Stimulated activated CD4-positive, alpha-beta T cell treated with anti-CD3 and anti-CD28 coated beads, Interleukin-1b, Interleukin-23, amount 100 ng/mL, for 48 hours (primary cell): ENCODE measurements at places on chromosomes 1 and 21.

DNA sequence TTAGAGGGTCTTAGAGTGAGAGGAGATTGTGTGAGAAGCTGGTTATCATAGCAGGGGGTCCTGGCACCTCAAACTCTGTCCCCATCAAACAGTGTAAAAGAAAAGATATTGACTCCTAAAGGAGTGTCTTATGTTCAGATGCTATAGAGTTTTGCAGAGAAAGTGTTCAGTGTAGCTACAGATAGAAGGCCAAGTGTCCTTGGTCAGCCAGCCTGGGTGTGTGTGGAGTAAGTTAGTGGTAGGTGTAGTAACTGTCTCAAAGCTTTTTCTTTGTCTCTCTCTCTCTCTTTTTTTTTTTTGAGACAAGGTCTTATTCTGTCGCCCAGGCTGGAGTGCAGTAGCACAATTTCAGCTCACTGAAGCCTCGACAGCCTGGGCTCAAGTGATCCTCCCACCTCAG, 17.2 kb downstream of the CAMTA1 start:
- no peak for DNase-seq

- DNase-seq = no peak
Observed at GRCh38 chr1:243483071-243483771, 227.4 kb downstream of the SDCCAG8 start.

DNA sequence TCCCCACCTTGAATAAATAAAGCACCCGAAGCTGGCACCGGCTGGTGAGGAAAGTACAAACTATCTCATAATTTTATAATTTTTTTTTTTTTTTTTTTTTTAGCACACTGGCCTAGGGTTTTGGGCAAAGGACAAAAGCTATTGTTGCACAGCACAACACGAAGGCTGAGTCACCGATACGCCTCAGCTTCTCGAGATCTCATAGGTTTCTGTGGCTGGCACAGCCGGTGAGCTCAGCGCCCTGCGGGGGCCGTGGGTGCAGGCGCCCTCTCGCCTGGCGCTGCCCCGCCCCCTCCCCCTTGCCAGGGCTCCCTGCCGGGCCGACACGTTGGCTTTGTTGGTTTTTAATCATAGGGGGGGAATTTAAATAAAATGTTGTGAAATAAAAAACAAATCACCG, 17.2 kb downstream of the CASZ1 start:
- DNase-seq = no peak

- DNase-seq = no peak
Observed at GRCh38 chr1:46735708-46736324, 16.9 kb upstream of the EFCAB14 start.

DNA sequence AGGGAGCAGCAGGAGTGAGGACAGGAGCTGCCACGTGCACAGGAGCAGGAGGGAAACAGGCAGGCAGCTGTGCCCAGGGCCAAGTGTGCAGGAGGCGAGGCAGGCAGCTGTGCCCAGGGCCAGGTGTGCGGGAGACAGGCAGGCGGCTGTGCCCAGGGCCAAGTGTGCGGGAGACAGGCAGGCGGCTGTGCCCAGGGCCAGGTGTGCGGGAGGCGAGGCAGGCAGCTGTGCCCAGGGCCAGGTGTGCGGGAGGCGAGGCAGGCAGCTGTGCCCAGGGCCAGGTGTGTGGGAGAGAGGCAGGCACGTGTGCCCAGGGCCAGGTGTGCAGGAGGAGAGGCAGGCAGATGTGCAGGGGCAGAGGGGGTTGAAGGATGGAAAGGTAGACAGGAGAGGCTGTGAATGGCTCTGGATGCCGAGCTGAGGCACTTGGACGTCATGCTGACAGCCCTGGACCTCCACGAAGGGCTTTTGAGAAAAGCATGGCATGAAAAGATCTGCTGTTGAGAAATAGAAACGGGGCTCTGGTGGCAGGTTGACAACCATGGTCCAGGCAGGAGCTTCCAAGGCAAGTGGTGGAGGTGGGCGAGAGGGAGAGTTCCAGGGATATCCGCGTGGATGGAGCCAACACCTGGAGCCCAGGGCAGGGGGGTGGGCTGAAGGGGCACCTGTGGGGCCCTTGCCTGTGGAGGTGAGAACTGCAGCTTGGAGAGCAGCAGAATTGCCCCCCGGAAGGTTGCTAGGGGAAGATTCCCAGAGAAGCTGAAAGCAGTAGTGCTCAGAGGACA, 19.1 kb upstream of the NPHP4 start:
- DNase-seq = no peak

- no peak for DNase-seq
Observed at GRCh38 chr1:93591676-93592550, 89.7 kb downstream of the BCAR3 start.

GRCh38 chr1:940107-941014, 16.6 kb downstream of the SAMD11 start:
- no peak for DNase-seq

DNA sequence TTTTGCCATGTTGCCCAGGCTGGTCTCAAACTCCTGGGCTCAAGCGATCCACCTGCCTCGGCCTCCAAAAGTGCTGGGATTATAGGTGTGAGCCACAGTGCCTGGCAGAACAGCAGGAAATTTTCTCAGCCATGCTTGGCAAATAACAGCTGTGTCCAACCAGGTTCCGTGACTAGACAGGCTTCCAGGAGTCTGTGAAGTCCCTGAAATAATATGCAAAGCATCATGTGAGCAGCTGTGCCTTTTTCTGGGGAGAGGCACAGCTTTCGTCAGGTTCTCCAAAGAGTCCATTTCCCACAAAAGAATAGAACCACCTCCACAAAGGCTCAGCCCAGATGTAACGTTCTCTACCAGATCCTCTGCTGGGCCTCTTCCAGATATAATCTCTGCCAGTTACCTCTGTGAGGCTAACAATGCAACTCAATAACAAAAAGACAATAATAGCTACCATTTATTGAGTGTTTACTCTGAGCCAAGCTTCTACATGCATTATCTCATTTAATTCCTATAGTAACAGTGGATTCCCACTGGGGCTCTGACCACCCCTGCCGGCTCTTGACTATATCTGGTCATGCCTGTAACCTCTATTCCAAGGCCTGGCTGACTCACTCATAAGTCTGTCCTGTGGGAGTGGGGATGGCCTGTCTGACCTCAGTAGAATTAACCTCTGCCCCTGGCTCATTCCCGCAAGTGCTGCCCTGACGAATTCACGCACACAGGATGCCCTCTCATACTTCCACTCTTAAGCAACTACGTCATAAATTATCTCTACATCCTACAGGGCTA, 4.0 kb upstream of the NKAIN1 start:
- no peak for DNase-seq

- no peak for DNase-seq
Observed at GRCh38 chr1:212297338-212297737, 12.1 kb downstream of the PPP2R5A start.

DNA sequence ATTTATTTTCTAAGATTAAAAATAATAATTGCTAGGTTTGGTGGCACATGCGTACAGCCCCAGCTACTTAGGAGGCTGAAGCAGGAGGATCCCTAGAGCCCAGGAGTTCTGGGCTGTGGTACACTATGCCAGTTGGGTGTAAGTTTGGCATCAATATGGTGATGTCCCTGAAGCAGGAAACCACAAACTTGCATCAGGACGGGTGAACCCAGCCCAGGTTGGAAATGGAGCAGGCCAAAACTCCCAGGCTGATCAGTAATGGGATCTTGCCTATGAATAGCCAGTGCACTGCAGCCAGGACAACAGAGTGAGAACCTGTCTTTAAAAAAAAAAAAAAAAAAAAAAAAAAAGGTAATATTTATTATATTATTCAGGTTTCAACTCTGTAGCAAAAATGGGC, 92.4 kb upstream of the PGD start:
- DNase-seq = no peak

- DNase-seq = no peak
Observed at GRCh38 chr1:56548571-56548970, 30.8 kb downstream of the PLPP3 start.

DNA sequence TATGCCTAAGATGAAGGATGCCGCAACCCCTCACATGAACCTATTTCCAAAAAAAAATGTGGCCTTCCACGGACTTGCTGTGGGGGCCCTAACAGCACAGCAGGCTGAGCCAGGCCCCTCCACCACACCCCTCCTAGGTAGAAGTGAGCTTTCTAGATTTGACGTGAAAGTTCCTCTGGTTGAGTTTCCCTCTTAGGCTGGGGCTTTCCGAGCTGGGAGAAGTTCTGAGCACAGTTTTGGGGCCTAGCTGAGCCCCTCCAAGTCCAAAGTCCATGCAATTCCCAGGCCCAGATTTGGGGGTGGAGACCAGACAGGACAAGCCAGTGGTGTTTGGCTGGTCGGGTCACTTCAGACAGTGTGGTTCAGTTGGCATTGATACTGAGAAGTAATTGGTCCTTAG, 13.8 kb upstream of the PHLDA3 start:
- no peak for DNase-seq

- DNase-seq = no peak
Observed at GRCh38 chr1:117007719-117008013, 6.1 kb downstream of the CD101 start.

- no peak for DNase-seq
Observed at GRCh38 chr1:23589585-23589986, 30.3 kb upstream of the ID3 start.

DNA sequence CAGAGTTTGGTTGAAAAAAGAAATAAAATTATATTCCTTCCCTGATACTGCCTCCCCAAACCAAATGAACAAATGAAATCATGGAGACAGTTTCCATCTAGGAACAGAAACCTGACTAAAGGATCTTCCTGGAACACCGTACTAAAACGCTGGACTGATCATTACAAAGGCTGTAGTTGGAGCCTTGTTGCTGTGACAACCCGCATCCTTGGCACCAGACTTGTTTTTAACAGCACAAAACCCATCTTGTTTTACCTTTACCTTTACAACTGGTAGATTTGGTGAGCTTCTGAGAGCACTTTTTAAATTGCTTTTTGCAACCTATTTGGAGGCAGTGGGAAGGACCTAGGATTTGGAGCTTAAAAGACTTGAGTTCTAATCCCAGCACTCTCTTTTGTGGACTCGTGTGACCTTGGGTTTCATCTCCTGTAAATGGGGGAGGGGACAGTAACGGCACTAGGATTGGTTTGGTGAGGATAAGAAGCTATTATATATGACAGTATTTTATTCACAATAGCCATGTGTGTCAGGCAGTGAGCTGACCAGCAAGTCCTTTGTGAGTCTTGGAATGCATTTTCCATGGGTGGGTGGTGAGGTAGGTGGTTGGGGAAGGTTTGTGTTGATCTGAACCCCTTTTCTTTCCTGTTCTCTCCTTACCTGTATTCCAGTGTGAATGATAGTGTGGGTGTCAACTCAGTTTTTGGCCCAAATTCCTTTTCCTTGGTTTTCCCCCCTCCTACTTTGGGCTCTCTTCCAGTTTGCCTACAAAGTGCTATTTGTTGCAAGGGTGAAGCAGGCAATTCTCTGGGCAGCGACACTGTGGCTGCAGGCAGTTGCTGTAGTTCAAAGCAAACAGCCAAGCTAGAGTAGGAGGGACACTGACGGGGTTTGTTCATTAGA, 12.6 kb downstream of the LRRC8D start:
- DNase-seq = no peak

DNA sequence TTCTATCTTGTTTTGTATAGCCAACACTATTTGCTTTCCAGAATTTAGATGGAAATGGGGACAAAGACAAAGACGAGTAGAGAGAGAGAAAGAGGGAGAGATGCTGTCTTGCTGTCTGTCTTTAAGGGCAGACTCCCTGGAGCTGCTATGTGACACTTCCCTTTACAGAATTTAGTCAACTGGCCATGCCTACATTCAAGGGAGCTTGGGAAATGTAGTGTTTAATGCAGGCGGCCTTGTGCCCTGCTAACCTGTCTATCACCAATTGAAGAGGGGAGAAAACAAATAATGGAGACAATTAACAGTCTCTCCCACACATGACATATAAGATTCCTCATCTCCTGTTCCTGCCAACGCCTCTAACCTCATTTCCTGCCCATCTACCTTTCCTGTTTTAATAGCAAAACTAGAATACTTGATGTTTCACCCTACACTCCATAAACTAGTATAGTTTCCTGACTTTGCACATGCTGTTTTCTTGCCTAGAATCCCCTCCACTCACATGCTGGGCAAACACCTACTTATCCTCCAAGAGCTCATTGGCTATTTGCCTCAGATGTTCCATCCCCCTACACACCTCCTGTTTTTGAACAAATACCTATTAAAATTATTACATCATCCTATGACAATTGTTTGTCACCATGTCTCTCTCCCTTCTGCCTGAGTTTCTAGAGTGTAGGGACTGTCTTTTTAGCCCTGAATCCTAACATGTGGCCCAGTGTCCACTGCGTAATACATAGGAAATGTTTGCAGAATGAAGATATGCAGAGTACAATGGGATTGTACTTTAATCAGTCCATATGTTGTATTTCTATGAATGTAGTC, 117.2 kb downstream of the SLC25A24 start:
- no peak for DNase-seq

DNA sequence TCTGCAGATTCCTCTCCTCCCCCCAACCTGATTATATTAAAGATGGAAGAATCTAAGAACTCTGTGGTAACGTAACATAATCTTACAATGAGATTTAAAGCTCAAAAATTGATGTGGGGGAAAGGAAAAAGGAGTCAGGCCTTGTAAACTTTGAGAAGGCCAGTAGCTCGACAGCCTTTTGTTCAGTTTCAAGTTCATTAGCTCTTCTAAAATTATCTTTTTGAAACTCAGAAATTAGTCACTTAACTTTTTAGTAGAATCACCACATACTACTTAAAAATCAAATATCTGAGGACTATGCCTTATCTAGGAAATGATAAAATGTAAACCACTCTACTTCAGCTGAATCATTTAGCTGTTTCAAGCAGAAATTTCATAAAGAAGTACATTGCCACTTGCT, 996.2 kb downstream of the AMY1C start:
- DNase-seq = no peak
